ENCODE measurements at places on chromosomes 11 and 22.
A peak's percentile ranks its signal among the peaks of the same experiment; 100 is the strongest.

DNA sequence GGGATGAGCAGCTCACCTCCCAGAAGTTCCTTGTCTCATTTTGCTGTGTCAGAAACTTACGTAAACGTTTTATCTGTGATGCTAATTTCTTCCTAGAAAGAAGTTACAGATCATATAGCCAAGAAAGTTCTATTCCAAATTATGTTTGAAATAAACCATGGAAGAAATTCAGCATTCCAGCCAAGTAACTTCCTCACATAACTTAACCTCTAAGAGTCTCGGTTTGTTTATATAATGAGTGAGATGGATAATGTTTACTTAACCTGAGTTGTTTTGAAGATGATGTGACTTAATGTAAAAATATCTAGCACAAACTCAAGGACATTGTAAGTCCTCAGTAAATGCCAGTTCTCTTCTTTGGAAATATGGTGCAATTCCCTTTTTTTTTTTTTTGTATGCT is 8.9 kb upstream of the MUC15 start:
- DNase-seq: no peak

DNA sequence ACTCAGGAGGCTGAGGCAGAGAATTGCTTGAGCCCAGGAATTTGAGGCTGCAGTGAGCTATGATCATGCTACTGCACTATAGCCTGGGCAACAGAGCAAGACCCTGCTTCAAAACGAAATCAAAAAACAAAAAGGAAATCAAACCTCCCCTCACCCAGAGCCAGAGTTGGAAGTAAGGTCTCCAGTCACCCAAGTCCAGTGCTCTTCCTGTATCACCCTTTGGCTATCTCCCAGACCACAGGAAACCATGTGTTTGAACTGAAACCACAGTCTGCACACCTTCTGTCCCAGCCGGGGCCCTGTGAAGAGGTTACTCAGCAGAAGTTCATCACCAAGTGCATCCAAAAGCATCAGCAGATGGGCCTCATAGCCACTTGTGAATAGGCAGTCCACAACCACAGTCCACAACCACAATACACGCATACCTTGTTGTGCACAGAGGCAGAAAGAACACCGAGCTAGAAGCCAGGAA is 4.6 kb downstream of the MYH9 start:
- no peak for DNase-seq

GRCh38 chr22:21673534-21674321 is 7.9 kb downstream of the PPIL2 start:
- no peak for DNase-seq

- no peak for DNase-seq
These were observed 66.8 kb downstream of the RTL6 start for GRCh38 chr22:44431256-44431655.

DNA sequence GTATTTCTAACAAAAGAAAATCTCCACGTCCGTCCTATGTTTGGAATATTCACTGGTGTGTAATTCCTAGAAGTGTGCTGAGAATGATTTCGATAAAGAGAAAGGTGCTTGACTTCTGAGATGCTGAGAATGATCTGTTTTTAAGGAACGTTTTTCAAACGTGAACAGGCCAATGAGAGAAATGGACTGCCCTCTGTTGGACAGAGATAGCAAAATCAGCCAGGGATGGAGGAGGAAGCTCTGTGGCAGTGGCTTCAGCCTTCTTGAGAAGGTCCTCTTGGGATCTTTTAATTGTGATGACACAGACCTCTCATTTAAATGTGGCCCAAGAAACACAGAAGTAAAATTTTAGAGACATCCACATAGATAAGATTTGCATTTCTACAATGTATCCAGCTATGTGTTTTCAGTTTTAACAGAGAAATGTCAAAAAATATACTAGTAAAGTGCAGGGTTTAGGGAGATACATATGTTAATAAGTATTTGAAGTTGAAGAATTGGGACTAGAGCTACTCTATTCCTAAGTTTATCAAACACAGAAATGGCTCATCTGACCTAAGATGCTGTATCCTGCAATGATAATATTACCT is 84.0 kb upstream of the RCN1 start:
- peak; percentile 35 for DNase-seq

DNA sequence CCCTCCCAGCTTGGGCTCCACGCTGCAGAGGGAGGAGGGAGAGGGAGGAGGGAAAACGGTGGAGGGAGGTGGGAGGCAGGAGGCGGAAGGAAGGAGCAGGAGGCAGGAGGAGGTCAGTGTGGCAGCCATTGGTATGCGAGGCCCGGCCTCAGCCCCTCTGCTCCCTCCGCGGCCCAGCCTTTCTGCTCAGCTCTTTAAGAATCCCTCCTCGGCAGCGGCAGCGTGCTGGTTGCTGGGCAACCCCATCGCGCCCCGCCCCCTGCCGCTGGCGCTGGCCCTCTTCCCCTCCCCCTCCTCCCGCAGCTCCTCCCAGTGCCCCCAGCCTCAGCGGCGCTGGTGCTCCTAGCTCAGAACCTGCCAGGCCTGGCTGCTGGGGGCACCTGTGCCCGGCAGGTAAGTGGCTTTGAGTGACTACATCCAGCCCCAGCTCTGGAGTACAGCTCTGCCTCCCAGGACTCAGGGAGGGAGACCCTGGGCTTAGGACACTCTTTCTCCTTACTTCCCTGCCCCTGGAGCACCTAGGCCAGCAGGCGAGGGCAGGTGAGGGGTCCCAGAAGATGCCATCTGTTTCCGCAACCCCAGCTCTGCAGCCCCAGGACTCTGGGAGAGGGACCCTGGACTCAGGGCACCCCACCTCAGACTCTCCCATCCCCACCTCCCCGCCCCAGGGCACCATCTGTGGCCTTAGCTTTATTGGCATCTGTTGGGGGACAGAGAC is 7.2 kb upstream of the FLRT1 start:
- DNase-seq: no peak

DNA sequence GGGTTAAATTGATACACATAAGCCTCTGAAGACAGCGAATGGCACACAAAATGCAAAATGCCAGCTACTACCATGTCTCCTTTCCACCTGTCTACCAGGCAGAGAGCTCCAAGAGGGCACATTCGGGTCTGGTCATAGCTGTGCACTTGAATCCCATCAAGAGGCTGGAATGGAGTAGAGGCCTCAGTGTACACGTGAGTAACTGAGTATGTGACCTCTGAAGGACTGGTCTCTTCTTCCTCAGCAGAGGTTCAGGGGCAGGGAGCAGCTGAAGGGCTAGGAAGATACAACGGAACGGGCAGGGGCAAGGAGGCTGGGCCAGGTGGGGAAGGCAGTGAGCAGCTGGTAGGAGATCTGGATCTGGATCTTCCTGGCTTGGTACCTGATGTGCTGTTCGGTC is 56.3 kb upstream of the PHOX2A start:
- no peak for DNase-seq

GRCh38 chr11:126607374-126607773 is 251.9 kb downstream of the ST3GAL4 start:
- DNase-seq: peak; percentile 31

DNA sequence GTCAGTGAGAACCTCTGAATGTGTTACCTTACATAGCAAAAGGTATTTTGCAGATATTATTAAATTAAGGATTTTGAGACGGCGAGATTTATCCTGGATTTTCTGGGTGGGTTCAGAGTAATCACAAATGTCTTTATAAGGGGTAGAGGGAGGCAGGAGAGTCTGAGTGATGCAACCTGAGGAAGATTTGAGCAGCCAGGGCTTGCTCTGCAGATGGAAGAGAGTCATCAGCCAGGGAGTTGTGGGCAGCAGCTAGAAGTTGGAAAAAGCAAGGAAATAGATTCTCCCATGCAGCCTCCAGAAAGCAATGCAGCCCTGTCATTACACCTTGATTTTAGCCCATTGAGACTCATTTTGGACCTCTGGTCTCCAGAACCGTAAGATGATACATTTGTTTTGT is 4.1 kb upstream of the WDR74 start:
- no peak for DNase-seq

DNA sequence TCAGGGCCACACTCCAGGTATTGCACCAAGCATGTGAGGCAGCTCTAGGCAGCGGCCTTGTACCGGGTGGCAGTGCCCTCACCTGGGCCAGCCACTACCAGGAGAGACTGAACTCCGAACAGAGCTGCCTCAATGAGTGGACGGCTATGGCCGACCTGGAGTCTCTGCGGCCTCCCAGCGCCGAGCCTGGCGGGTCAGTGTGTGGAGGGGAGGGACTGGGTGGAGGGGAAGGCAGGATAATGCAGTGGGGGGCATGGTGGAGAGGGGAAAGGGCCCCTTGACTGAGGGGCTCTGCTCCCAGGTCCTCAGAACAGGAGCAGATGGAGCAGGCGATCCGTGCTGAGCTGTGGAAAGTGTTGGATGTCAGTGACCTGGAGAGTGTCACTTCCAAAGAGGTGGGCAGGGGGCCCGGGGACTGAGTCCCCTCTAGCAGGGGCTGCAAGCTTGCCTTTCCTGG is 4.2 kb downstream of the SSH3 start:
- no peak for DNase-seq

DNA sequence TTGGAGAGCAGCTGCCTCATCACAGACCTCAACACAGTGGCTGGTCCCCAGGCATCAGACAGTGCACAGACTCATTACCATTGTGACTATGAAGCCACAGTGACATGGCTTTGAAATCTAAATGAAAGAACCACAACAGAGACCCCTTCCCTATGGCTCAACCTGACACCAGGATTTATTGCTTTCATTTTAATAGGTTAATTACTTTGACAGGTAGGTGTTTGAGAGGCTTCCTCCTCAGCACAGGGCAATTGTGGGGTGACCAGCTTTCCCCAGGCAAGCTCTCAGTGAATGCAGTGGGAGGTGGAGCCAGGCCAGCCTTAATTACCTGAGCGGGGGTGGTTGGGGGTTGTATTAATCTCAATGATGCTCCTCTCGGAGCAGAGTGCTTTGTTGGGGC is 102.3 kb downstream of the CHST1 start:
- no peak for DNase-seq
